Fibroblast of lung (primary cell): ENCODE measurements at places on chromosomes 5 and 9. TPM values are rescaled to one million over a fixed set of nuclear protein-coding genes. Genes with fewer than 3 reads are reported as not detected.

SLC34A3 gene
- not detected in 2 replicates for total RNA-seq

PHYHD1 gene
- 12.3 and 20.0 TPM in 2 replicates for total RNA-seq

CDC20B gene
- under 0.01 TPM in 1 of 2 replicates, not detected in the other for total RNA-seq

FGD3 gene
- under 0.01 TPM in 1 of 2 replicates, not detected in the other for total RNA-seq

CER1 gene
- total RNA-seq = not detected in 2 replicates

ENHO gene
- under 0.01 TPM in 1 of 2 replicates, not detected in the other for total RNA-seq

OR1J2 gene
- 0.26 and 0.33 TPM in 2 replicates for total RNA-seq

DMAC1 gene
- total RNA-seq = 6.4 and 8.1 TPM in 2 replicates

JAKMIP2 gene
- total RNA-seq = 0.51 and 1.3 TPM in 2 replicates

SLC6A19 gene
- total RNA-seq = not detected in 2 replicates

SHROOM1 gene
- 4.1 and 6.1 TPM in 2 replicates for total RNA-seq

CDC25C gene
- total RNA-seq = 0.26 and 3.0 TPM in 2 replicates

ACOT12 gene
- 0.26 and 2.0 TPM in 2 replicates for total RNA-seq

PPP3R2 gene
- total RNA-seq = not detected in 2 replicates

ADAMTSL2 gene
- under 0.01 TPM in 2 replicates for total RNA-seq

LIX1 gene
- not detected in 2 replicates for total RNA-seq

SPINK6 gene
- total RNA-seq = not detected in 2 replicates

ISOC1 gene
- 21.1 TPM in 2 replicates for total RNA-seq

IL31RA gene
- total RNA-seq = 2.1 and 2.6 TPM in 2 replicates

TNFSF15 gene
- 0.26 and 0.33 TPM in 2 replicates for total RNA-seq

SIT1 gene
- 0.17 TPM in 1 of 2 replicates, not detected in the other for total RNA-seq

CCDC192 gene
- not detected in 2 replicates for total RNA-seq

KIF3A gene
- total RNA-seq = 10.5 and 11.2 TPM in 2 replicates

CENPK gene
- total RNA-seq = 4.9 and 7.1 TPM in 2 replicates

SLC45A2 gene
- under 0.01 TPM in 2 replicates for total RNA-seq

TAF11L10 gene
- total RNA-seq = not detected in 2 replicates

CAVIN4 gene
- 1.0 and 1.5 TPM in 2 replicates for total RNA-seq

C9 gene
- total RNA-seq = under 0.01 and 0.33 TPM in 2 replicates

PCDHGA4 gene
- total RNA-seq = 2.8 and 7.6 TPM in 2 replicates

TGFBI gene
- total RNA-seq = 270 and 398 TPM in 2 replicates

IQGAP2 gene
- total RNA-seq = 7.9 and 8.5 TPM in 2 replicates

PLAC8L1 gene
- total RNA-seq = not detected in 2 replicates

MARCHF11 gene
- not detected in 2 replicates for total RNA-seq

LCP2 gene
- total RNA-seq = under 0.01 TPM in 1 of 2 replicates, not detected in the other

HACD4 gene
- 12.3 and 24.9 TPM in 2 replicates for total RNA-seq

ROR2 gene
- total RNA-seq = 27.9 and 39.5 TPM in 2 replicates

RNF38 gene
- total RNA-seq = 7.7 and 8.9 TPM in 2 replicates

RACK1 gene
- 4,649 and 6,091 TPM in 2 replicates for total RNA-seq

GBA2 gene
- total RNA-seq = 21.8 and 23.9 TPM in 2 replicates

ADRB2 gene
- 1.0 and 4.5 TPM in 2 replicates for total RNA-seq

FOXD1 gene
- total RNA-seq = 0.77 and 1.5 TPM in 2 replicates

SLC6A7 gene
- total RNA-seq = not detected in 2 replicates

IGFBPL1 gene
- not detected in 2 replicates for total RNA-seq

SAXO1 gene
- under 0.01 and 0.17 TPM in 2 replicates for total RNA-seq

RNF183 gene
- not detected in 2 replicates for total RNA-seq

MEIKIN gene
- under 0.01 TPM in 1 of 2 replicates, not detected in the other for total RNA-seq

PCDHB9 gene
- 0.26 and 0.99 TPM in 2 replicates for total RNA-seq

GLRA1 gene
- not detected in 2 replicates for total RNA-seq

AFAP1L1 gene
- total RNA-seq = 7.1 and 9.5 TPM in 2 replicates

OTP gene
- total RNA-seq = not detected in 2 replicates

ADAMTS2 gene
- total RNA-seq = 16.2 and 27.0 TPM in 2 replicates

PTGS1 gene
- total RNA-seq = 8.0 and 13.4 TPM in 2 replicates

DMRT2 gene
- total RNA-seq = not detected in 2 replicates

ANKRD31 gene
- total RNA-seq = 0.26 and 0.33 TPM in 2 replicates
